ENCODE measurements at places on chromosomes 7 and 10. TPM values are rescaled to one million over a fixed set of nuclear protein-coding genes. Genes with fewer than 3 reads are reported as not detected.

GRCh38 chr7:136637813-136638212 lies 230.6 kb upstream of the CHRM2 start:
- H3K27me3 ChIP-seq = no peaks in the 10 kb centered on the region
- no peak overlapping the region for H3K27ac ChIP-seq
- H3K4me1 ChIP-seq = no peaks in the 10 kb centered on the region
- H3K36me3 ChIP-seq = no peaks in the 10 kb centered on the region
- no peak for DNase-seq
- no peak overlapping the region for H3K4me3 ChIP-seq

The HTRA1 gene
- 23.1 TPM for total RNA-seq

DNA sequence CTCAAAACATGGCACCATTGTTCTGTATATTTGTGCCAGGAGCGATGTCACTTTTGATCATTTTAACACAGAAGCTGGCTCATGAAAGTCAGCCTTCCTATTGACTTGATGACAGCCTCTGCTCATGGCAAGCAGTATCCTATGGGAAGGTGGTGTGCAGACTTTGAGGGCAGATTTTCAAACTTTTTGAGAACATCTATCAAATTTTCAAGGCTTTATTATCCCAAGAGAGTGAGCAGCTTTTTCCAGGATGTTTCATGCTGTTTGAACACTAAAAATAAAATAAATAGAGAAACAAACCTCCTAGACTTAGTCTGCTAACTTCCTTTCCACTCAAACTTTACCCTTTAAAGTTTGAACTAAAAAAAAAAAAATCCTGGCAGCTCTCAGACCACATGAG lies 20.3 kb downstream of the FAM13C start:
- H3K36me3 ChIP-seq = no peaks in the 10 kb centered on the region
- no peaks in the 10 kb centered on the region for H3K27me3 ChIP-seq
- peaks cover 11% of the 10 kb centered on the region for H3K4me1 ChIP-seq

DNA sequence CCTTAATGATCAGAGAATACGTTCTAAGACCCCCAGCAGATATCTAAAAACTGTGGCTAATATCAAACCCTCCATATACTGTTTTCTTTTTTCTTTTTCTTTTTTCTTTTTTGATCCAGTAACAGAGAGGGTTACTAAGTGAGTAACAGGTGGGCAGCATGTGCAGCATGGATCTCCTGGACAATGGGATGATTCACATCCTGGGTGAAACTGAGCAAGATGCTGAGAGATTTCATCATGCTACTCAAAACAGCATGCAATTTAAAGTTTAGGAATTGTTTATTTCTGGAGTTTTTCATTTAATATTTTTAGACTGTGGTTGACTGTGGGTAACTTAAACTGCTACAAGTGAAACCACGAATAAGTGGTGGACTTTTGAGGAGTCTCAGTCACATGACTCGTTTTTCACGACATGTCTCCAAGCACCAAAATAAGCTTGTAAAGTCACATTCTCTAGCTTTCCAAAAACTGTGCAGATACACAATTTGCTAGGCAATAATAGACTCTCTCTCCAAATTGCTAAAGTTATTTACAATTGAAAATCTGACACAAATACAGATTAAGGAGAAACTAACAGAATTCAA lies 716.2 kb downstream of the NXPH1 start:
- H3K36me3 ChIP-seq = no peaks in the 10 kb centered on the region
- H3K27ac ChIP-seq = no peak overlapping the region
- no peaks in the 10 kb centered on the region for H3K4me1 ChIP-seq
- no peak for DNase-seq

DNA sequence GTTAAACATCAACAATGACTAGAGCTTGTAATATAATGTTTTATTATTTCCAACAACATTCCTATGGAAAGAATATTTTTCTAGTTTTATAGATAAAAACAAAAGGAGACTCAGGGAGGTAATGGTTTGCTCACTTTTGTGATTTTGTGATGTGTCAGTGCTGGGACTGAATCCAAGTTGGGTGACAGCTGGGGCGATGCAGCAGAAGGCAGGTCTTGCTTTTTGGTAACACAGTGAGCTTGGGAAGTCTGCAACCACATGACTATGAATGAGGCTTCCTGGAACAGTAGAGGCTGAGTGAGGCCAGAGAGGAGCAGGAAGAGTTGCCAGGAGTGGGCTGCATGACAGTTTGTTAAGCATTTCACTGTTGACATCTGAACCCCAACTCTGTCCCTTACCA lies 4.9 kb upstream of the YKT6 start:
- H3K27ac ChIP-seq = no peak overlapping the region
- no peak overlapping the region for H3K4me3 ChIP-seq
- peak; percentile 14 for DNase-seq
- H3K36me3 ChIP-seq = no peaks in the 10 kb centered on the region
- H3K4me1 ChIP-seq = no peaks in the 10 kb centered on the region

The HECW1 gene
- total RNA-seq = 1.1 TPM

The ATG9B gene
- 0.18 TPM for total RNA-seq

- H3K36me3 ChIP-seq = no peaks in the 10 kb centered on the region
- H3K27ac ChIP-seq = no peak overlapping the region
- H3K4me1 ChIP-seq = no peaks in the 10 kb centered on the region
- no peak overlapping the region for H3K4me3 ChIP-seq
- H3K27me3 ChIP-seq = no peaks in the 10 kb centered on the region
Measured at GRCh38 chr7:28608731-28609130, 196.4 kb downstream of the CREB5 start.

DNA sequence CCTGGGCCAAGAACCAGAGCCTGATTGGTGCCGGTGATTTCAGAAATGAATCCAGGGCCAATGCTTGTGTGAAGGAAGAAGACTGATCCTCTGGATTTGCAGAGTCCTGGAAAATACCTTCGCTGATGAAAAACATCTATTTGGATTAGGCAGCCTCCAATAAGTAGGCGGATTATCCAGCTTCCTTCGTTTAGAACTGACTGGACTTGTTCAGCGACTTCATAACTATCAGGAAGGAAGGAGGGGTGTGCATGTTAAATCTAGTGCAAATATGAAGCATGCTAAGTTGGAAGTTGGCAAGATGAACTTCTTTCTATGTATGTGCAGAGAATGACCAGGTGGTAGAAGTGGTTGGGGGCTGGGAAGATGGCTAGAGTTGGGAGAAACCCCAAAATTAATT lies 41.0 kb downstream of the NKX2-3 start:
- H3K27ac ChIP-seq = no peak overlapping the region
- no peak for DNase-seq
- H3K4me3 ChIP-seq = no peak overlapping the region

The CTAGE15 gene
- total RNA-seq = not detected

DNA sequence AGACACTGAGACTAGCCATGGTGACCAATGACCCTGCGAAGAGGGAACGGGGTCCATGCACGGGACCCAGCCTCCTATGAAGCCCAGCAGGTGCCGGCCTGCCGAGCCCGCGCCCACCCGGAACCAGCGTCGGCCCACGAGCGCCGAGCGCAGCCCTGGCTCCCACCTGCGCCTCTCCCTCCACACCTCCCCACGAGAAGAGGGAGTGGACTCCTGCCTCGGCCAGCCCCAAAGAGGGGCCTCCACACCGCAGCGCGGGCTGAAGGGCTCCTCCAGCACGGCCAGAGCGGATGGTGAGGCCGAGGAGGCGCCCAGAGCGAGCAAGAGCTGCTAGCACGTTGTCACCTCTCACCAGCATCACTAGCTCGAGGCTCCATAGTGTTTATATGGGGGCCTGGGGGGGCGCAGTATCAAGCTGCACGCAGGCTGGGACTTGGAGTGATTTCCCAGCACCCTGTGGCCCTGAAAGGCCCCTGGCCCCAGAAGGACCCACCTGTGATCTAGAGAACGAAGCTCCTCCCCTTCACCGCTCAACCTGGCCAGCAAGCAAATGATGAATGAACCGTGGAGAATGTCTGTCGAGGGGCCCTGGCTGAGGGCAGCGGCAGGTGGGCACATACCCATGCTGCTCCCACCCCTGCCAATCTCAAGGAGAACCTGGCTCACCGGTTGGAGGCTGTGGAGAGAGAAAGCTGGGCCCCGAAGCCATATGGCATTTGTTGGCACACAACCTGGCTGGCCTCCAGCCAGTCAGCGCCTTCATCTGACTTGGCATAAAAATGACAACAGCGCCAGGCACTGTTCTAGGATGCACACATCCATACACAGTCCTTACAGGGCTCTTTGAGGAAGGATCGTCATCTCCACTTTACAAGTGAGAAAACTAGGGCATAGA lies 30.7 kb downstream of the GHRHR start:
- H3K27ac ChIP-seq = no peak overlapping the region
- no peaks in the 10 kb centered on the region for H3K4me1 ChIP-seq
- no peak for DNase-seq
- no peaks in the 10 kb centered on the region for H3K27me3 ChIP-seq
- no peaks in the 10 kb centered on the region for H3K36me3 ChIP-seq

GRCh38 chr7:44438816-44439215 lies 51.6 kb downstream of the NUDCD3 start:
- DNase-seq = peak; percentile 43
- H3K36me3 ChIP-seq = peaks cover 1% of the 10 kb centered on the region
- H3K27ac ChIP-seq = no peak overlapping the region
- no peaks in the 10 kb centered on the region for H3K27me3 ChIP-seq
- H3K4me1 ChIP-seq = peaks cover 5% of the 10 kb centered on the region

- H3K36me3 ChIP-seq = no peaks in the 10 kb centered on the region
- H3K27me3 ChIP-seq = no peaks in the 10 kb centered on the region
- peak; percentile 45 for DNase-seq
Measured at GRCh38 chr10:13457958-13458686, 70.7 kb downstream of the BEND7 start.

DNA sequence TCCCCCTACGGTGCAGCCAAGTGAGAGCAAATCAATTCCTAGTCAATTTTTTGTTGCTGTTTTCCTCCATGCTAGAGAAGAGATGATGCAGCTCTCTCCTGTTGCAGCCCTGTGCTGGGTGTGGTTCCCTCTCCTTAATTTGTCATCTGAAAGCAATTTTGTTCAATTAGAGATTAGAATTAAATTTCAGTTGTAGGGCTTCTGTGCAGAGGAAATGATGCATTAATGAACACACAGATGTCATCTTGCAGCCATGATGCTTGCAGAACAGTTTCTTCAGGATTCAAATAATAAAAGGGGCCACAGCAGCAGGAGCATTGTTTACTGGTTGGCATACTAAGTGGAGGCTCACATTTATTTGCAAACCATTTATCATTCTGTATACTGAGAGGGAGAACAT lies 266.0 kb downstream of the AUTS2 start:
- H3K4me1 ChIP-seq = no peaks in the 10 kb centered on the region
- no peaks in the 10 kb centered on the region for H3K36me3 ChIP-seq

- no peak overlapping the region for H3K27ac ChIP-seq
- H3K4me3 ChIP-seq = no peak overlapping the region
- no peak for DNase-seq
- no peaks in the 10 kb centered on the region for H3K27me3 ChIP-seq
Measured at GRCh38 chr7:141664450-141664849, 37.5 kb downstream of the DENND11 start.

GRCh38 chr7:129095258-129095657 lies 40.3 kb upstream of the TNPO3 start:
- no peak overlapping the region for H3K4me3 ChIP-seq
- H3K4me1 ChIP-seq = no peaks in the 10 kb centered on the region
- no peak for DNase-seq

The ZNF467 gene
- not detected for total RNA-seq

GRCh38 chr10:68202960-68203353 lies 29.0 kb downstream of the ATOH7 start:
- no peaks in the 10 kb centered on the region for H3K36me3 ChIP-seq
- H3K4me3 ChIP-seq = no peak overlapping the region
- H3K27ac ChIP-seq = no peak overlapping the region
- H3K4me1 ChIP-seq = peaks cover 3% of the 10 kb centered on the region

Data from IMR-90 (cell line).